ENCODE measurements at places on chromosomes 3 and 15.

DNA sequence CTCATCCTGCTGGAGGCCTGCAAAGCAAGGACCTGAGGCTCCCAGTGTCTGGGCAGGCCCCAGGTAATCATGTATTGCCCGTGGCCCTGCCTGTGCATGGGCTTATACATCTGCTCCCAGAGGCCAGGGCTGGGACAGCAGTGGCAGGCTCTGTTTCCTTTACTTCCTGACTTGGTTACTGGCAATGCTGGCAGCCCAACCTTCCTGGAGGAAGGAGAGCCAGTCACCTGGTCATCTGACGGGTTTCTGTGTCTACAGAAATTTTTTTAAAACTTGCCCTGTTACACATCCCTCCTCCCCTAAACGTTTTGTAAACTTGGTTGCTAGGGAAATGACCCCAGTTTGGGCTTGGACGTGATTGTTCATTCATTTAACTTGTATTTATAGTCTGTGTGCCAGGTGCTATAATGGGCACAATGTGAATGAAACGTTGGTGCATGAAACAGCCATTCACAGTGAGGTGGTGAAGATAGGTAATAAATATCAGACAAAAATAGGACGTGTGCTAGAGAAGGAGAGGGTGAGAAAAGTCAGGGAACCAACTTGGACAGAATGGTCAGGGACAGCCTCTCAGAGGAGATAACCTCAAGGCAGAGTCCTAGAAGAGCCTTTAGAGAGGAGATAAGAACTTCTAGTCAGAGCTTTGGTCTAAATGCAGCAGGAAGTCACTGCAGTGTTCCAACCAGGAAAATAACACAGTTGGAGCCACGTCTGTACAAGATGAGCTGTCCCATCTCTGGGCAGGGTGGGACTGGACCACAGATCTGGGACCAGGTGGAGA lies 14.1 kb downstream of the TEX264 start:
- no peak for DNase-seq

DNA sequence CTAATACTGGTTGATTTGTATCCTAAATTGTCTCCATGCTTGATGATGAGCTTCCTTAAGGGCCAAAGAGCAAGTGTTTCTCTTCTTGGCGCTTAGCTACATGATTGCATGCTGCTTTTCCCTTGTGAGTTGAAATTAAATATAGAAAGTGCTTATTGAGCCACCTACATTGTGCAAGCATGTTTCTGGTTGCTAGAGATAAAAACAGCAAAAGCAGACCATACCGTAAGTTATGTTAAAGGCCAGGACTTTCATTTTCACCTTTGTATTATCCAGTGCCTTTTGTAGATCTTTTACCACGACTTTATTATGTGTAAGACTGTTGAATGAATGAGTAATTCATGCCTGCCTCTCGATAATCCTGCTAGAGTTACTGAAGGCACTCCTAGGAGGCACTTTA lies 41.9 kb upstream of the CCNB2 start:
- peak; percentile 75 for DNase-seq

GRCh38 chr3:124383051-124383450 lies 347.2 kb upstream of the UMPS start:
- no peak for DNase-seq

GRCh38 chr15:71109130-71109529 lies 6.1 kb upstream of the THSD4 start:
- DNase-seq, result no peak

- DNase-seq, result no peak
These were observed 543.1 kb upstream of the NECTIN3 start for GRCh38 chr3:110528305-110529121.

DNA sequence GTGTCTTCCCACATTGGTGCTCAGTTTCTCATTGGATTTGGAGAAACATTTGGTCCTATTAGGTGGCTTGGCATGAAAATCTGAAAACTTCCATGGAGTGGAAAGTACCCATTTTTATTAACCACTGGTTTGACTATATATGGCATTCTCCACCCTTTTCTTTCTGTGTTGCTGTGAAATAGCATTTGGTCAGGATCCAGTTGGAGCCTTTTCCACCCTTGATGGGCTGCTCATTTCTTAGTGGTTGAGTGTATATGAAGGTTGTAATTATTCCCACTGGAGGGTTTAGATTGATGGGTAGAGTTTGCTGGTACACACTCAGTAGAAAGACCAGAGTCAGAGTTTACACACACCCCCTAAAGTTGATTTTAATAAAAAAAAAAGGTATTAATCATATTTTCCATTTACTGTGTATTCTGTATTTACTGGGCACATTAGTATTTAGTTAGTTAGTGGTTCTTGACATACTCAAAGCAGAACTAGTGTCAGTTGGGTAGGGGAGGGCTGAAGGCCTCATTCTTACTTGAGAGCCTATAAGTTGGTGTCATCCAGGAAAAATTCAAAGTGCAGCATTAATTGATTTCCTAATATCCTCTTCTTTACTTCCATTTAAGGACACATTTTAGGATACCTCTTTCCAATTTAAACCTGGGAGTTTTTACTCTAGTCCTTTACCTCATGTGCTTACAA lies 69.5 kb downstream of the FLNB start:
- DNase-seq, result no peak

DNA sequence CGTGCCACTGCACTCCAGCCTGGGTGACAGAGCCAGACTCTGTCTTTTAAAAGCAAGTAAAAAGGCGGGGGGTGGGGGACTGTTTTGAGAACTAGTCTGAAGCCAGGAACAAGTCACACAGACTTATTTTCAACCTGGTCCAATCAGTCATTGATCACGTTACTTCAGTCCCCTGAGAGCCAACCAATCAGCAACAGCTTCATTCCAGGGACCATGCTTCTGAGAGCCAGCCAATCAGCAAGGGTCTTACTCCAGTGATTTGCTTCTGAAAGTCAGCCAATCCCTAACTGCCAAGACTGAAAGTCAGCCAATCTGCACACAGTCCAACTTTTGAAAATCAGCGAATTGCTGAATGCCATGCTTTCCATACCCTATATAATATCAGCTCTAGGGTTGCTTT lies 48.6 kb upstream of the C15orf39 start:
- DNase-seq, result peak; percentile 99

DNA sequence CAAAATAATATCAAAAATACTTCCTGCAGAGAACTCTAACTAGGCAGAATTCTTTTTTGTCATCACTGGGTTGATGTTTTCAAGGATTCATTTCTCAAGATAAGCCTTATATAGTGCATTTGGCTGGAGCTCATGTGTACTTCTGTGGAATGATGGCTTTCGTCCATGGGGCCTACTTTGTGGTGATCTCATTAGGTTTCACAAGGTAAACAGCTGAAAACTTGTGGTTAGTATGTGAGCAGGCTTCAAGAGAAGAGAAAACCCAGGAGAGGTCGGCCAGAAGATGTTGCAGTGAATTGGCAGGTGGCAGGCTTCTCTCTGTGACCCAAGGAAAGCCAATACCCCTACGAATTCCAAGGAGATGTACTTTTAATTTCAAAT lies 121.4 kb upstream of the PHLDB2 start:
- DNase-seq, result no peak

DNA sequence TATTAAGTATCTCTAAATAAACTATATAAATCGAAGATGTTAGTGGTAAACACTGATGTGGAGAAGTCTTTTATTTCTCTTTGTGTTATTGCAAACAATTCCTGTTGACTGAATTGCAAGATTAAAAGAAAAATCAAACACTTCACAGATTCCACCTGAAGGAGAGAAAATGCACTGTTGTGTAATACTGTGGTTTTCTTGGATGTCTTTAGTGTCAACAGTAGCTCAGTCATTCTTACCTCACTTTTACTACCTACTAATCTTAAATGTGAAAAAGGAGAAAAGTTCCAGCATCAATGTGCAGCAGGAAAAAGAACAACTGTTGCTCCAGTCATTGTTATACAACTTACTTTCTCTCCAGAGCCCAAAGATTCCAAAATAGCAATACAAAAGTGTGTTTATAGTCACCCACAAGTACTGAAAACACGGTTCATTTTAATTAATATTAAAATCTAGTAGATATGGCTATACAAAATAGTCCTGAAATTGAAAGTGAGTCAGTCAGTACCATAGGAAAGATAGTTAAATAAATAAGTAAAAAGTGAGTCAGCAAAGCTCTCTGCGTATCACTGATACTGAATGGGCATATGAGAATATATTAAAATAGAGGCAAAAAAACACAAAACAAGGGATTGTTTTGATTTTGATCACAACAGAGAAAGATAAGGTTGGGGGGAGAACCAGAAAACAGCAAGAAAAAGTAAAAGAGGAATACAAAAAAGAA lies 90.5 kb upstream of the CSPG5 start:
- DNase-seq, result no peak

DNA sequence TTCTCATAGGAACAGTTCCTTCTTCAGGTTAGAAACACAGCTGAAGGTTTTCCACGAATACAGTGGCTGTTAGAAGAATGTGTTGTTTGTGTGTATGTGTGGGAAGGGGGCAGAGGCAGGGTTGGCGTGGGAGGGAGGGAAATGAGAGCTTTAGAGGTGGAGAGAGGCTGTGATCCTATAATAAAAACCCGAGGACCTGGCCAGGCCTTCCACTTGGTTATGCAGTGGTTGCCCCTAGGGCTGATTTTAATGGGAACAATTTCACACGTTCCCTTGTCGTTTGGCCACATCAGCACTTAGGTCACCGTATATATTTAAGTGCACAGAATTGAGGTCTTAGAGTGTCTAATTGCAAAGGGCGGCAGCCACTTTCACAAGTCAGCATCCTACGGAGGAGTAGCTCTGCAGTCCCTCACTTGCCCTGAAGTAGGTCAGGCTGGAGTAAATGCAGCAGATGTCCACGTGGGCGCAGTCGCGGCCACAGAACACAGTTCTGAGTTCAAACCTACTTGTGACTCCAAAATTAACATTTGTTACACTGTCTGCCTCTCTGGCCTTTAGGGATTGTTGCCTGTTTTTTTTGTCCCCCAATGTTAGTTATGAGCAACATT lies 85.6 kb downstream of the PDCD6IP start:
- DNase-seq, result peak; percentile 17

- DNase-seq, result no peak
These were observed 127.9 kb downstream of the DMXL2 start for GRCh38 chr15:51494411-51495314.

DNA sequence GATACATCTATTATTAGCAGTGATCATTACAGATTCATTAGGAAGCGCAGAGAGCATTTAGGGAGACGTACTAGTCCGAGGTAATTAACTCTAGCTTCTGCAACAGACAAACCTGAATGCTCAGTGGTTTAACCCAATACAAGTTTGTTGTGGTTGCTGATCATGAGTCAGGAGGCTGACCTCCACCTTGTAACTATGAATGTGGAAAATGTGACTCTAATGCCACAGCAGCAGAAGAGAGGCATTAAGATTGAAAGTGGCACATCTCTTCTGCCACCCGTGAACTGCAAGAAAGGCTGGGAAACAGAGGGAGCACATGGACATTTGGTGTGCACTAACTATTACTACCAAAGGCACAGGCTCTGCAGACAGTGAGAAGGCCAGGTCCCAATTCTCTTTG lies 71.2 kb upstream of the C3orf80 start:
- DNase-seq, result no peak

- no peak for DNase-seq
These were observed 360.5 kb upstream of the NAALADL2 start for GRCh38 chr3:174498638-174499037.

Data from MV-4-11 (cell line).